ENCODE measurements at places on chromosomes 4 and X.

- no peak for DNase-seq
Observed at GRCh38 chr4:149741186-149741831, 74.3 kb downstream of the IQCM start.

DNA sequence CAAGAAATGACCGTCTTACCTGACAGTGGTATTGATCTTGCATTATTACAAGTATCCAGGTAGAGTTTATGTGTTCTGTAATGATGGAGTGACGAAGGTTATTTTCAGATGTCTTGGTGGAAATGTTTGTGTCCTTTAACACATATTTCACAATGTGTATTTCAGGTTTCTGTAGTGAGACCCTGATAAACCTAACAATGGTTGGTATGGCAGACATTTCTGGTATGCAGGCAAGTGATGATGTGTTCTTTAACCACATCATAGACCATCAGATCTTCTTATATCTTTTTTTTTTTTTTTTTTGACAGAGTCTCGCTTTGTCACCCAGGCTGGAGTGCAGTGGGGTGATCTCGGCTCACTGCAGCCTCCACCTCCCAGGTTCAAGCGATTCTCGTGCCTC, 14.6 kb upstream of the ATXN3L start:
- no peak for DNase-seq

- no peak for DNase-seq
Observed at GRCh38 chr4:126647756-126648397, 984.9 kb upstream of the INTU start.

- DNase-seq: no peak
Observed at GRCh38 chrX:125340490-125340889, 20.8 kb downstream of the TEX13C start.

- DNase-seq: no peak
Observed at GRCh38 chr4:8640816-8641215, 48.3 kb downstream of the CPZ start.

GRCh38 chr4:147157860-147158701, 212.4 kb upstream of the TTC29 start:
- no peak for DNase-seq

DNA sequence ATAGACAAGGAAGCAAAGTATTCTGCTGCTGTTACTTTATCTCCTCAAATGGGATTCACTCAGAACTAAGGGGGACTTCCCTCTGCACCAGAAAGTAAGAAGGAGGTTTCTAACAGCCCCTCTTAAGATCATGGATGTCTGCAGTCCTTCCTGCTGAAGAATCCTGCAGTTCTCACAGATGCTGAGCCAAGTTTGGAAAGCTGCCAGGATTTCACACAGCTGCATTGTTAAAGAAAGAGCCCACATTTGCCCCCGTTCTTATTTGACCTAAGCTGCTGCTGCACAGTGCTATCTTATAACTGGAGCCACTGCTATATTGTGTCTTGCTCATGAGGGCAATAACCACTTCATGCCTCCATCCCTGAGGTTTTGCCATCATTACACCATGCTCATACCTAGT, 81.1 kb downstream of the FAAH2 start:
- no peak for DNase-seq

GRCh38 chr4:105666693-105667092, 41.8 kb downstream of the INTS12 start:
- peak; percentile 17 for DNase-seq

GRCh38 chr4:185033950-185034349, 15.7 kb downstream of the HELT start:
- DNase-seq: no peak

DNA sequence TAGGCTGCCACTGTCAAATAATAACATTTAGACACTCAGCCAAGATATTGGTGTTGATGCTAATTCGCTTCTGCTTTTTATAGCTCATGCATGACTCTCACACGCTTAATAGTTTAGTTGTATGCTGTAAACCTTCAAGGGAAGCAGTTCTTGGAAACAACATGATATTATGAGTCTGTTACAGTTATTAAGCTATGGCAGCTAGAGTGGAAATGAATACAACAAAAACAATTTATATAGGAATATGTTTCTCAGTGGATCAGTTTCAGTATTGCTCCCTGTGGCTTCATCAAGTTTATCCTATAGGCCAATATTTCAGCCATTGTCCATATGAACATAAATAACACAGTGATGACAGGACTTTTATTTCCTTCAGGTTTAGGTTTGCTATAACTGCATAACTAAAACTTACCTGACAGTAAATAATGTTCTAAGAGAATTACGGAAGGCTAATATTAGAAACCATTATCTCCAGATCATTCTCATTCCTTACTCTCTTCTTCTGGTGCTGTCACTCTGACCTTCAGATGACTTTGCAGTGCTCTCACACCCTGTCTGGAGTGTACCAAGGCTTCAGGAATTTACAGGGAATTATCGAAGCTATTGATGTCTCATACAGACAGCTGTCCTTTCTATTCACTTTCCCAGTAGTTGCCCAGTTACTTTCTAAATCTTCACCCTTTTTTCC, 555.0 kb downstream of the ANKRD50 start:
- no peak for DNase-seq

DNA sequence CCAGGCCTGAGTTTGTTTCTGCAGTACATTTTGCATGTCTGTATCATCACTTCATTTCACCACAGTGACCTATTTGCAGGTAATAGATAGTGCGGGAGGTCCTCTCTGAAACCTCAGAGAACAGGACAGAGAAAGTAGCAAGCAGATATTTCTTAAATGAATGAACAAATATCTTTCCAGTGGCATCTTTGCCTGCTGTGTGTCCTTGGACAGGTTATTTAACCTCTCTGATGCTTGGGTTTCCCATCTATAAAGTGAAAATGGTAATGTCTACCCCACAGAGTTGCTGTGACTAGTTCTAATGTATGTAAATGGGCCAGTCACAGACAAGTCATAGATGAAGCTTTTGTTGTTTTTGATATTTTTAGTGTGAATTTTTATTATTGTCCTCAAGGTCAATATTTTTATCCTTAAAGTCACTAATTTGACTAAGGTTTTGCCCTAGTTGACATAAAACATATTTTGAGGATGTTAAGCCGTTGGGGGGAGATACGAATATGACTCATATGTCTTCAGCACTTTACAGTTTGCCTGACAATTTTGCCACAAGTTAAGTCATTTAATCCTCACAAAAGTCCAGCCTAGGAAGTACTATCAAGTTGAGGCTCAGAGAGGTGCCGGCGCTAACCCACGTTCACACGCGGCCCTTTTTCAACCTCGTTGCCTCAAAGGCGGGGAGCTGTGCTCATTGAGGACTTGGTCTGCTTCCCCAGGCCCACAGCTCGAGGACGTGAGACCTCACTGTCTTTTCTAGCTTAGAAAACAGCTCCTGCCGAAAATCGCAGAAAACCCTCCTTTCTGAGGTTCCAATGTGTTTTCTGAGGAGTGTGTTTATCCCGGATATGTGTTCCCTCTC, 126.7 kb upstream of the STX18 start:
- no peak for DNase-seq

GRCh38 chr4:145936997-145937901, 1.4 kb downstream of the ZNF827 start:
- DNase-seq: peak; percentile 27

- DNase-seq: no peak
Observed at GRCh38 chr4:26069218-26069617, 155.2 kb downstream of the SMIM20 start.

- no peak for DNase-seq
Observed at GRCh38 chr4:137677863-137678262, 145.6 kb upstream of the PCDH18 start.

DNA sequence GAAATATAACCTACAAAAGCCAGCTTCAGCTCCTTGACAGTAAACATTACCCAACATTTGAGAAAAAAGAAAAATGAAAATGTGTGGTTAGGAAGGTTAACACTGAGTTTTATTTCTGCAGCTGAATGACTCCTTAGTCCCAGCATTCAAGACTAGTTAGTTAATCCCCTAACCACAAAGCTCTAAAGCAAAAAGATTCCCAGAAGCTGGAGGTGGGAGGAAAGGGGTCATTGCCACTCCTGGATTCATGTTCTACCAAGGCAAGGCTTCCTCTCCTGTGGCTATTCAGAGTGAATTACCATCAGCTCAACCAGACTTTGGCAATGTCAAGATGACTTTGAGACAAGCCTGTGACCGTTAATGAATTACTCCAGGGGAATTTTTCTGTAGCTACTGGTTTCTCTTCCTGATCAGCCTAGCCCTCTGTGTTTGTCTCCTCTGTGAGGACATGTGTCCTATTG, 63.6 kb downstream of the HADH start:
- DNase-seq: no peak

DNA sequence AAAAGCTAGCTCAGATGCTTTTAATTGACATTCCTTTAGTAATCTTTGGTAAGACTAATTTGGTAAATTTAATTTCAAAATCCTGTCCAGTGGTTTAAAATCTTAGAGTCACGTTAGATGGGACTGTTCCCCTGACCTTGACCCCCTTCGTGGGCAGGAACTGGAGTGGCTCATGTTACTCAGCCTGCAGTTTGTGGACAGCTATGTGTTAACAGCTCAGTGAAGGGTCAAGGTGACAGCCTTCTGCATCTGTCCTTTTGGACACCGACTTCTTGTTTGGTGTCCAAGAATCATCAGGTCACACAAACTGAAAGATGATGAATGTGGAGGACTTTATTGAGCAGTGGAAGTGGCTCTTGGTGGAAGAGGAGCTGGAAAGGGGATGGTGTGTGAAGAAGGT, 2.9 kb downstream of the ARSF start:
- DNase-seq: no peak

DNA sequence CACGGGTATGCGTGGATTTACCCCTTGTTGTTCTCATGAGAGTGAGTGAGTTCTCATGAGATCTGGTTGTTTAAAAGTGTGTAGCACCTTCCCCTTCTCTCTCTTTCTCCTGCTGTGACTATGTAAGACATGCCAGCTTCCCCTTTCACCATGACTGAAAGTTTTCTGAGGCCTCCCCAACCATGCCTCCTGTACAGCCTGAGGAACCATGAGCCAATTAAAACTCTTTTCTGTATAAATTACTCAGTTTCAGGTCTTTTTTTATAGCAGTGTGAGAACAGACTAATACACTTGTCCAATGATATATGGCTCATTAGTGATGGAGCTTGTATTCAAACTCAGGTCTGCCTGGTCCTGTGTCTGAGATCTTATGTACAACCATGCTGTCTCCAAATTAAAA, 28.5 kb upstream of the RTL3 start:
- DNase-seq: no peak

- DNase-seq: no peak
Observed at GRCh38 chrX:107669885-107670628, 41.7 kb downstream of the PRPS1 start.

- DNase-seq: peak; percentile 4
Observed at GRCh38 chr4:73839715-73840114, 3.2 kb downstream of the CXCL6 start.

DNA sequence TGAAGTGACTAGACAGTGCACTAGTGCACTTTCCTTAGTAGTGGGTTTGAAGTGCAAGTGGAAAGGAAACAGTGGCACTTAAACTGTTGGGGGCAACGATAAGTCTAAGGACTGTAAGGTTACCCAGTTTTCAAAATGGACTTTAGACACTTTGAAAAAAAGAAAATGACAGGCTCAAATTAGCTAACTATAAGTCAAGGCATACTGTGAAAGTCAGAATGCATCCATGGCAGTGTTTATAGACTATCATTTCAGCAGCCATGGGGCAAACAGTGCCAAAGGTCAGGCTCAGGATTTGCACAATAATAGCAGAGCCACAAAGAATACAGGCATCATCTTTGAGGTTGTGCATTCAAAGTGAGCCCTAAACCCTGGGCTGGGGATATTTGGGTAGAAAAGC, 104.4 kb downstream of the CXCL13 start:
- no peak for DNase-seq

DNA sequence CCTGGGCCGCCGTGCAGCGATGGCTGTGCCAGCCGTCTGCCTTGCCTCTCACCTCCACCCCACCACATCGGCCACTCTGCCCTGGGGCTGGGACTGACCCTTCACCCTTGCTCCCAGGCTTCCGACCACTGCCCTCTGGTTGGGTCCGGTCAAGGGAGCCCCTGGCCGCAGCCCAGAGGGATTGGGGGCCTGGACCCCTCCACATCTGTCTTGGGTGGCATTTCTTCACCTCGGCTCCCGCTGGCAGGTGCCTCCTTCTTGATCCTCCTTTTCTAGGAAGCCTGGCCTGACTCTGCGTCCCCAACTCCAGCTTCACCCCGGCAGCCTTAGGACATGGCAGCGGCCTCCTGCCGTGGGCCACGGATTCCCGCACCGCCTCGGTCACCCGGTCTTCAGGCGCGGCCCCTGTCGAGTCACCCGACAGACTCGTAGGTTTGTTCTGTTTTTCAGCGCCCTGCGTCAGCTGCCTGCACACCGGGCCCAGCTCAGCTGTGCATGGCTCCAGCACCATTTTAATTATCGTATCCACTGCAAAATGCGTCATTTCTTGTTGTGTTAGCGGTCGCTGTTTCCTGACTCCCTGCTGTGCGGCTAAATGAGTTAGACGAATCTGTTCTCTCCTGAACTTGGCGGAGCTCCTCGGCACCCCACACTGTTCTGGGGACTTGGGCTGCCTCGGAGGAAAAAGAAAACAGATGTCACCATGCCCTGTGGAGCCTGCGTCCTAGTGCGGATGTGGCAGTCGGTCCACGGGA, 124.0 kb downstream of the FAM53A start:
- no peak for DNase-seq

GRCh38 chr4:70280567-70280966, 38.2 kb downstream of the CSN3 start:
- no peak for DNase-seq

DNA sequence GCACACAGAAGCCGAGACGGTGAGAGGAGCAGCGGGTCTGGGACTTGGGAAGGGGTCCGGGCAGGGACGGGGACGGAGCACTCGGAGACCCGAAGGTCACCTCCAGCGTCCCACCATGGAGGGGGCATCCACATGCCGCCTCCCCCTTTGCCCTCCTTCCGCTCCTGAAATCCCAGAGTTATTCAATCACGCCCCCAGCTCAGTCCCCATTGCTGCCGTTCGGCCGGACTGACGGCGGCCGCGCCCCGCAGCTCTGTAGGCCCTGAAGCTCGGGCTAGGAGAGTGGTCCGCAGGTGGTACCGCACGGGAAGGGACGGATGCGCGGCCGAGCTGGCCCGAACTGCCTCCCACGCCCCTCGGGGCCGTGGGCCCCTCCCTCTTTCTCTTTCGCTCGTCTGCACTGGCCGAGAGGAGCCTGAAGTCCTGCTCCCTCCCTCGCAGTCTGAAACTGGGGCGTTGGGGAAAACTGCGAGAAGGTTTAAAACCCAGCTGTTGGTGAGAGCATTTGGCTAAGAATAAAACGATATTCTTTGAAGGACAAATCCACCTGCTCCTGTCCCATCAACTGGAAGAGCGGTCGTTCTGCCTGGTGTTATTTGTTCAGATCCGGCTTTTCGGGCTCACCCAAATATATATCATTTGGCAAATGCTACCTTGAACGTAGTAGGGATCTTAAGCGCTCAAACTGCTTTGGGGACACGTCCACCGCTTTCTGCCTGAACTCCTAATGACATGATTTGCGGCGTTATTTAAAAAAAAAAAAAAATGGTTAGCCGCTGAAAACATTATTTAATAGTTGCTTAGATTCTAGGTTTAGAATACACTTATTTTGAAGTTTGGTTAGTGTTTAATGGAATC, 719 bp downstream of the USO1 start:
- peak; percentile 41 for DNase-seq

GRCh38 chr4:12635629-12636028, 848.5 kb downstream of the RAB28 start:
- DNase-seq: no peak

Data from NCI-H526 (cell line).